ENCODE measurements at places on chromosomes 12 and 14.

DNA sequence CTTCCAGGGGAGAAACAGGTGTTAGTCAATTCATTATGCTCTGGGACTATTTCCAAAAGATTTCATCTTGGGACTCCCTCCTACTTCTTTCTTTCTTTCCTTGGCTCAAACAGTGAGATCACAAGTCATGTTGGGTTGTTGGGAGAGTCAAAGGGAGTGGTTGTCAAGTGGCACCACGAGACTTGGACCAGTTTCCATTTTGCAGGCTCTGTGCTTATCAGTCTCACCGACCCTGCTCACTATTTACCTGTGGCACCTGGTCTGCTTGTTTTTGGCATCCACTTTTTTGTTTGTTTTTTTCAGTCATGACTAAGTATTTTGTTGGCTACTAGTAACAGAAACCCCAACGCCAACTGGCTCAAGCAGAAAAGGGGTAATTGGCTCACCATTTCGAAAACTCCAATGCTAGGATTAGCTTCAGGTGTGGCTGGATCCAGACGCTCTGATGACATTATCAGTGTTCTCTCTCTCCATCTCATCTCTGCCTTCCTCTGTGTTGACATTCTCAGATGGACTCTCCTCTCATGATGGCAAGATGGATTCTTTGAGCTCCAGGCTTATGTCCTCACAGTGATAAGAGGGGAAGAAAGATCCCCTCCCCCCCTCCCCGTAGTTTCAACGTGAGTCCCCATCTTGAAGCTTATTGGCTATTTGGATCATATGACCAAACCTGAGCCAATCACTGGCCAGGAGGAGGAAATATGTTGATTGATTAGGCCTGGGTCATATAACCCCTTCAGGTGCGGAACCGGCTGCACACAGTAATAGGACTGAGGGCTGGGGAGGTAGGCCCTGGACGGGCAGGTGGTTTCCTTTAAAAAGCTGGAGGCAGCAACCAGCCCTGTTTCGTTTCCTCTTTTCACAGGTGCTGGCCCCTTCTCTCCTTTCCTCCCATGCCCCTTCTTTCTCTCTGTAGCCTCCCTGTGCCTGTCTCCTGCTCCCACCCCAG, 84.2 kb downstream of the AACS start:
- DNase-seq, result no peak

GRCh38 chr12:1234073-1234472, 243.1 kb downstream of the ERC1 start:
- DNase-seq, result no peak

DNA sequence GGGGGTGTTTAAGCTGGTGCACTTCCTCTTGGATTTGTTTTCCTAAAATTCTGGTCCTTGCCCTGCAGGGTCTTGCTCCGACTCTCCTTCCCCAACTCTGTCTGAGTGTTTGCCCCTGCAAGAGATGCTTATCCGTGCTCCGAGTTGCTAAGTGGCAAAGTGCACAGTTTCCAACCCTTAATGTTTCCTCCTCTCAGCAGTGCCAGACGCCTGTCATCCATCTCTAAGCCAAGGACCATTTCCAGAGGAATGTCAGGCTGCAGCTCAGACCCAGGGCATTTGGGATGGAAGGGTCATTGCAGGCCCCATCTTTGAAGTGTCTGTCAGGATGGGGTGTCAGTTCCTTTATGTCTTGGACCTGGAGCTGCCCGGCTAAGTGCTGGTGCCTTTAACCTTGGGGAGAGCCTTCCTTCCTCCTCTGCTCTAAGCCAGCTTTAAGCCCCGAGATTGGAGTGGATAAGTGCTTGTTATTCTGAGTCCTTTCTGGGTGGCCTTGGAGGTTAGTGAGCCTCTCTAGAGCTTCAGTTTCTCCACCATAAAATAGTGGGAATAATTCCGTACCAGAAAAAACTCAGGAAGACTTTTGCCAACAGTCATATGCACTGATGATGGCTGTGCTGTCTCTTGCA, 15.0 kb downstream of the WNT5B start:
- DNase-seq, result no peak

DNA sequence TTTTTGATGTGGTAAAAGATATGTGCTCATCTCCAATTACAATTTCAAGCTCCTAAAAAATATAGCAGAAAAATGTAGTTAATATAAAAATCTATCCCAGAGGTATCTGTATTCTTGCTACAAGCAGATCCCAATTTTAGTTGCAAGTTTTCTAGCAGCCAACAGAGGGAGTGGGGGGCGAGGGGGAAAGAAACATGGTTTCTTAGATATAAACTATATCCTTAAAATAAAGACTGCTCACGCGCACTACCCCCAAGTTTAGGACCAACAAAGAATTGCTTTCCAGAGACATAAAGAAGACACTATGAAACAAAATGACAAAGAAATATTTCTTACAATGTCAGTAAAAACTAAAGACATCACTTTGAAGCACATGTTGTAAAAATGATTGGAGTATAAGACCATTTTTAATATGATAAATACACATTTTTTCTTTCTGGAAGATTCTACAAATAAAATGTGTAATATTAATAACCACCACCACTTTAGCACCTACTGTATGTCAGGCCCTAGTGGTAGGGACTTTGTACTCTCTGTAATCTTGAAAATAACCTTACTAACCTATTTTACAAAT, 5.4 kb downstream of the MAGOHB start:
- no peak for DNase-seq

GRCh38 chr12:93060666-93061472, 131.8 kb upstream of the EEA1 start:
- no peak for DNase-seq

GRCh38 chr12:47276253-47276620, 196.5 kb upstream of the AMIGO2 start:
- no peak for DNase-seq

DNA sequence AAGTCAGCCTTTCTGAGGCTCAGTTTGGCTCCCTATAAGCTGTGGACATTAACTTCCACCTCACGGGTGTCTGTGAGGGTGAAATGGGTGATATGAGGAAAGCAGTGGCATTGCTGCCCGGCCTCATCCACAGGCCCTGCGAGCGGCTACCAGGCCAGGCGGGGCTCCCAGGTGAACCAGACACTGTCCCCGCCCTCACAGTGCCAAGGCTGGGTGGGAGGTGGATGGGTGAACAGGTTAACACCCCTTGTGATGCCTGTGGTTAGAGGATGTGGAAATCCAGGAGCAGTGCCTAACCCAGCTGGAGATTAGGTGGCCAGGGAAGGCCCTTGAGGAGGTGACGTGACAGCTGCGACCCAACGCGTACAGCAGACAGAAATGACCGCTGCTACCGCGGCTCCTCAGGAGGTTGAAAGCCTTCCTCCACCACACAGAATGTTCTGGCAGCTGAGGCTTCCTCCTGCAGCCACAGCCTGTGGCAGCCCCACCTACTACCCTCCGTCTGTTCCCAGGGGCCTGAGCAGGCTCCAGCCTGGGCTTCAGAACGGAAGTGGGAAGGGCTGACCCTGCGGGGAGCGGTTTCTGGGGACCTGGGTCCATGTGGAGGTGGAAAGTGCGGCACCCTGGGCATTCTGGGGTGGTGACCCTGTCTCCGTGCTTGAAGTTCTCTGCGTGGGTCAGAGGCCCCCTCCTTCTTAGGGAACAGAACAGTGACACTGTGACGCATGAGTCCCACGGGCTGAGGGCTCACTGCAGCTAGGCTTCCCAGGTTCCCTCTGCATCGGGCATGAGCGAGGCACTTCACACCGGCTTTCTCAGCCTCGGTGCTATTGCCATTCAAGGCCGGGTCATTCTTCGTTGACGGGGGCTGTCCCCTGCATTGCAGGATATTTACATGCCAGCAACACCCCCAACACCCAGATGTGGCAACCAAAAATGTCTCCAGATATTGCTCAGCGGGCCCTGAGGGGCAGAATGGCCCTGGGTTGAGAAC, 9.7 kb downstream of the MMAB start:
- no peak for DNase-seq

- no peak for DNase-seq
Observed at GRCh38 chr14:101991352-101991751, 27.0 kb downstream of the DYNC1H1 start.

- DNase-seq, result no peak
Observed at GRCh38 chr14:93719256-93719655, 69.0 kb downstream of the PRIMA1 start.

DNA sequence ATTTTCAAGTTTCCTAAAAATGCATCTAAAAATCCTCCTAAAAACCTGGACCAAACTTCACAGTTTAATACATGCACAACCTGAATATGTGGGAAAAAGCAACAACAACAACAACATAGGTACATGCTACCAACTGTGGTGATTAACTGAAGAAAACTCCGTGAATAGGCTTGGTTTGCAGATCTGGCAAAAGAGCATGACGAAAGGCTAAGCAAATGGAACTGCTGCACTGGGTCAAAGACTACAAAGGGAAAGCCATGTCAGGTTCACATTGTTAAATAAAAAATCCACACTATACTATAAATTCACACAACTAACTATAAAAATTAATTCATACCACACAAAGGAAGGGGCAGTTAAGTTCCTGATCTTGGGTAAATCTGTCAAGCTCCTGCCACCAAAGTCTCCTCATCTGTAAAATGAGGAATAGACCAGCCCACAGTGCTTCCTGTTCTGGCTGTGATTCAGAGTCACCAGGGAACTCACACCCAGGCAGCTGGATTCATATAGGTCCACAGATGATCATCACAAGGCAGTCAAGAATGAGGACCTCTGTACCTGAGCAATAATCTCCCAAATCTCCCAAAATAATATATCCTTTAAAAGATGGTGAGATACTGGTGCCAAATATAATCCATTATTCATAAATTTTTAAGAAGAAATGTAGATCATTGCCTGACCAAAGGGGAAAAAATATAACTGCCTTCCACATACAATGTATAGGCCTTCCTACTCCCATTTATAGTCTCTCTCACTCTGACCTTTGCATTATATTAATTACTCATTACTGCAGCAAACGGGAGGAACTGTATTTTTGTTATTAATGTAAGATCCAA, 7.0 kb downstream of the CORO1C start:
- peak; percentile 20 for DNase-seq

DNA sequence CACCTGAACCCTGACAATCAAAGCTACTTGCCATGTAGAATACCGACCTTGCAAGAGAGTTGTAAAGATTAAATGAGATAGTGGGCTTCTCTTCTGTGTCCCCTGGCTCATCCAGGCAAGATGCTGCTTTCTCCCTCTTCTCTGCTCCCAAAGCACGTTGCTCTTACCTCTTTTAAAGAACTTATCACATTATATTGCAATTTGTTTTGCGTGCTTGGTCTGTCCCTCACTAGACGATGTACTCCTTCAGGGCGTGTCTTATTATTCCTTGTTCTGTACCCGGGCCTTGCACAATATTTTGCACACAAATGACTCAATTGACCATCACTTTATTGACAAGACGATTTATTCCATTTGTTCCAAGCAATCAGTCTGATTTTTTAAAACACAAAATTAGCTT, 3.3 kb downstream of the DCN start:
- DNase-seq, result no peak

DNA sequence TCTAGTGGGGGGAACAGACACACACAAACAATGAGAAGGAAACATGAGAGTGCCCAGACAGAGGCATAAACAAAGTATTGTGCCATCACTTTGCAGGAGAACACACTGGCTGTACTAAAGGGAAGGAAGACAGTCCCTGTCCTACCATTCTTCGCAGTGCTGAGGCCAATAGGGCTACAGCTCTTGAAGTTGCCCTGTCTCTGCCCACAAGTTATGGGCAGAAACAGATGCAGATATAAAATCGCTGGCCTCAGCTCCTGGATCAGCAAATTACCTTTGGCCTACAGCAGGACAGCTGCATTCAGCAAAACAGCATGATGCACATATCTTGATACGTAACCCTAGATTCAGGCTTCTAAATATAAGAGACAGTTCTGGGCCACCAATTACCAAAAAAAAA, 23.0 kb upstream of the PRKAB1 start:
- DNase-seq, result no peak

DNA sequence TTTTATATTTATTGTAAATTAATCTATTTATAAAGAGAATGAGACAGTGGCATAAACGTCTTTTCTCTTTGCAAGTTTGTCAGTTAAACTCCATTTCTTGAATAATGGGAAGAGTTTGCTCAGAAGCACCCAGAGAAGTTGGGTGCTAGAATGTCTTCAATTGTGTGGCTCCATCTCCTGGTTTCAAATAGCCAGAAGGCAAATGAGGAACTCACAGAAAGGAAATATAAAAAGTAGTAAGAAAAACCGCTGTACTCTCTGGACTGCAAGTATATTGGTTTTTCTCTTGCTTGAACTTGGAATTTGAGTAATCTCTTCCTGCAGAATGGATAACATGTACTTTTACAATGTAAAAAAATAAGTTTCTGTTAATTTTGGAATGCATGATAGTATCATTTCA, 217.5 kb downstream of the DPY19L2 start:
- no peak for DNase-seq

DNA sequence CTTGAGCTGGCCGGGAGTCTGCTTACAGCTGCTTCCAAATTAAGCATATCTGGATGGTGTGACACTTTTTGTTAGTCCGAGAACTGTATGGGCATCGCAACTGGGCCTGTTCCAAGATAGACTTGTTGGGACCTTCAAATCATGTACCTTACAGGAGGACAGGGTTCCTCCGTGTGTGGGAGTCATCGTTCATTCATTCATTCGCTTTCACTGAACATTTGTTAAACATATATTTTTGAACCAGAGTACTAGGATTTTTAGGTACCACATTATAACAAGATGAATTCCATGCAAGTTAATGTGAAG, 387 bp upstream of the IPO8 start:
- DNase-seq, result no peak

Measured in CD4-positive, alpha-beta T cell treated with Interleukin-4 for 4 hours (primary cell).